Left colon (tissue), 2 donors: ENCODE measurements at places on chromosomes 2 and 18. TPM values are rescaled to one million over a fixed set of nuclear protein-coding genes. Genes with fewer than 3 reads are reported as not detected.

The SLC38A11 gene
- total RNA-seq: 3.7 TPM

The IL18RAP gene
- total RNA-seq: 0.52 TPM

The REG3G gene
- total RNA-seq: not detected

The FBLN7 gene
- total RNA-seq: 0.70 TPM

The TUBA4B gene
- not detected for total RNA-seq

The EVX2 gene
- not detected for total RNA-seq

The MARCO gene
- total RNA-seq: 3.2 TPM

The KDM3A gene
- total RNA-seq: 56.6 TPM

The SDC1 gene
- 159 TPM for total RNA-seq

The POMC gene
- total RNA-seq: 0.59 TPM

The BOLL gene
- total RNA-seq: not detected

The HSPE1 gene
- total RNA-seq: 92.2 TPM

The CYTIP gene
- 6.6 TPM for total RNA-seq

The SALL3 gene
- total RNA-seq: not detected

The HRH4 gene
- total RNA-seq: 0.12 TPM

The OLA1 gene
- 59.2 TPM for total RNA-seq

The GREB1 gene
- 0.85 TPM for total RNA-seq

The NT5DC4 gene
- not detected for total RNA-seq

The RAX gene
- total RNA-seq: not detected

The LRATD1 gene
- total RNA-seq: 136 TPM

The LOXHD1 gene
- not detected for total RNA-seq

The DUSP19 gene
- 2.4 TPM for total RNA-seq
